ENCODE measurements at places on chromosomes 3 and 15.

DNA sequence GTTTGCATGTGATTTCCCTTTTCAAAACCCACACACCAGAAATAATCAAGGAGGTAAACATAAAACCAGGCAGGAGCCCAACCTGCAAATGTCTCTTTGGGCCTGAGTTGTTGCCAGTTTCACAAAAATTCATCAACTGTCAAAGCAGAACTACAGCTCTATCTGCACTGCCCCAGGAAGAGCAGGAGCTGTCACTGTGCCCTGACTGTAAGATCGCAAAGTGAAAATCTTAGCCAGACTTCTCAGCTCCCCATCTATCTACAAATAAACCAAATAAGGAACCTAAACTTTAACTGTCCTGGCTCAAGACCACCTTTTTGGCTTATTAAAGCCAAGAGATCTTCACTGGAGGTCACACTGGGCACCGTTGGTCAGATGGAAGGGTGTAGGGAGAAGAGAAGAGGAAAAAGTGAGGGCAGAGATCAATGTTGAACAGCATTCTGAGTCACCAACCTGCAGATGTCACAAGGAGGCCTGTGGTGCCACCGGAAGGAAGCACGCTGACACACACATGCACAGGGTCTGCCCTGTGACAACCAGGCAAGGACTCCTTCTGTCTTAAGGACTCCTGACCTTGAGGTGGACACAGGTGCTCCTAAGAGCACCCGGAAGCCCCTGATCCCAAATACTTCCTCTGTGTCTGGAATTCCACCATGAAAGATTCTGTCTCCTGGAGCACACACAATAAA lies 58.7 kb downstream of the RPN1 start:
- peak; percentile 47 for DNase-seq

DNA sequence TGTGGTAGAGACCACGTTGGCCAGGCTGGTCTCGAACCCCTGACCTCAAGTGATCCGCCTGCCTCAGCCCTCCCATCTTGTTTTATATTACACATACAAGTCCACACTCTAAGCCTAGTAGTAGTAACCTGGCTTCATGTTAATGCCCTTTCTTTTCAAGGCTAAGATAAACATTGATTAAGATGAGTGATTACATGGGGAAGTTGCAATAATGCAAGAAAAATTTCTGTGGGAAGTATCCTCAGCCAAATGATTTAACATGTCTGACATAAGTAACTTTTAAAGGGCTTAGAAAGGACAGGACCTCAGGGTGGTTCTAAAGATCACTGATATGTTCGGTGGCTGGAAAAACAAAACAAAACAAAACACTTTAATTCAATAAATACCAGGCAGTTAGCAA lies 72.1 kb downstream of the SFMBT1 start:
- no peak for DNase-seq

GRCh38 chr15:47640901-47641300 lies 76.4 kb upstream of the SEMA6D start:
- no peak for DNase-seq

GRCh38 chr3:23966328-23966727 lies 21.2 kb downstream of the NR1D2 start:
- no peak for DNase-seq

GRCh38 chr15:83380682-83381081 lies 66.5 kb upstream of the SH3GL3 start:
- peak; percentile 6 for DNase-seq

DNA sequence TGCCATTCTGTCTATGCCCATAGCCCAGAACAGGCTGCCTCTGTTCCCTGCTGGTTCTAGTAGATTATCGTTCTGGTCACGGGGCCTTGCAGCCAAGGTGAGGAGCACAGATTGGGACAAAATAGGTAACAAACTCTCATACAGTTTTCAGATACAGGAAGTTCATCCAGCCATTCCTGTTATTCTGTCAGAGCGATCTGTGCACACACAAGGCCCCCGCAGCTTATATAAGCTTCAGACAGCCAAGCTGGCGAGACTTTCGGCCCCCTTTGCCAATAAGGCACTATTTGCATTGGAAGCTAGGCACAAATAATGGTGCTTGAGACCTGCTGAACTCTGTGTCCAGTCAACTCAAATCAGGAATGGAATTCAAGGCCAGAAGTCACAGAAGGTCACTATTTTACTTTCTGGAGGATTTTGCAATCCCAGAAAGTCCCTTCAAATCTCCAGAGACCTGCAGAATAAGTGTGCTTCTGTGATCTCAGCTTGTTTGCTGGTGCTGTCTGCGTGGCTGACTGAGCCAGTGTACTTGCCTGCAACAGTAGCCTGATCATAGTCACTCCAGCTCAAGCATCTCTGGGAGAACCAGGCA lies 69.4 kb downstream of the BFSP2 start:
- no peak for DNase-seq

- DNase-seq: no peak
Measured at GRCh38 chr3:59133311-59133710, 83.5 kb upstream of the CFAP20DC start.

DNA sequence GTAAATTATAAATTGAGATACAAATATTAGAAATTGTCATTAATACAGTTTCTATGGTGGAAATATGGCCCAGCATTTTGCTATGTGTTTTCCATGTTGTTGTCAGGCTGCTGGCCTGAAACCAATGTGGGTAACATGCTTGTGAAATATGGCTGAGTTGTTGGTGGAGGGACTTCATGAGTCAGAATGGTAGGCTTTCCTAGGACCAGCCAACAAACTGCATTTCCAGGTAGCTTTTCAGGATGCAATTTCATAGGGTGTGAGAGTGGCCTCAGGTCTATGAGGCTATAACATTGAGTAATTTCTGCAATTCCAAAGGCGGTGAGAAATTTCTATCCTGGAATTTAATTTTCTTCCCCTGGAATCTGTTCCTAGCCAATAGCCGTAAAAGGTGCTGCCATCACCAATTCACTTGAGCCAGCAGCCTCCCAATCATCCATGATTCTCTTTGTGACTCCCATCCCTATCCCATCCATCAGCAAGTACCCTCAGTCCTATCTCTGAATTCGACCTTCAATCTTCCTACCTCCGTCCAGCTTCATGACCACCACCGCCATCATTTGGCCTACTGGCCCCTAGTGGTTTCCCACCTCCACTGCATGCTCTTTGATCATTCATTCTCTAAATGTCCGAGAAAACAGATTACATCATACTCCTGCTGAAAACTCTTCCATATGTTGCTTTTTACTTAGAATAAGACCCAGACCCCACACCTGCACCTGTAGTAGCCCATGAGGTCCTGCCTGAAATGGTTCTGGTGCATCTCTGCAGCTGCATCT lies 276.6 kb upstream of the CFAP20DC start:
- DNase-seq: no peak

DNA sequence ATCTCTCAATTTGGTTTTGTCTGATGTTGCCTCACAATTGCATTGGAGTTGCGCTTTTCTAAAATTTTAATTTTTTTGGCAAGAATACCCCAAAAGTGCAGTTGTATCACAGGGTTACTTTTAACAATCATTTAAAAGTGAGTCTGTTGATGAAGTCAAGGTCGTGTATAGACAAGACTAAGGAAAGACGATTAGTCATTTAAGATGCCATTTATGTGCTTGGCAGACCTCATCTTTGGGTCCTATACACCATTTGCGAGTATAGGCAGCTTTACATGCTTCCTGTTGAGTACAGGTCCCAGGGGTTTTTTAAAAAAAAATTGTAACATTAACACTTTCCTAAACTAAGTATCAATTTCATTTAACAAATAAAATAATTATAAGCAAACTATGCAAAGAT lies 12.5 kb downstream of the ARNT2 start:
- DNase-seq: no peak

GRCh38 chr15:66251790-66252684 lies 1.5 kb downstream of the MEGF11 start:
- DNase-seq: peak; percentile 60

DNA sequence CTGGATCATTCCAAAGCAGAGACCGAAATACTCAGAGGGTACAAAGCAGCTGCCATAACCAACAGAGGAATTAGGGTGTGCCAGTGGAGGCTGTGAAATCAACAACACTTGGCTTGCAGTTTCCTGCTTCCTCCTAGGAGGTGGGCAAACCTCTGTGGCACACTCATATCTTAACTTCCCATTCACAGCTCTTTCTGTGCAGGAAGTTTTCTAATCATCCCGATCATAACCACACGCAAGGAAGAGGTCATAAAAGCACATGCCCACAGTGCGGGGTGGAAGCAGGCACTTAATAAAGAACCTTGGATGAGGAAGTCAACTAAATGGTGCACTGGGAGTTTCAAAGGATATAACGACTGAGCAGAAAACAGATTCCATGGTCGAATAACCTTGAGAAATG lies 5.1 kb downstream of the SCAMP2 start:
- peak; percentile 29 for DNase-seq

- no peak for DNase-seq
Measured at GRCh38 chr3:24377218-24377993, 117.2 kb downstream of the THRB start.

Data from CD4-positive, alpha-beta T cell treated with Interleukin-6 for 4 hours (primary cell).